ENCODE measurements at places on chromosomes 13 and 19.

GRCh38 chr19:33819506-33819879 lies 22.8 kb downstream of the KCTD15 start:
- peak; percentile 84 for DNase-seq

DNA sequence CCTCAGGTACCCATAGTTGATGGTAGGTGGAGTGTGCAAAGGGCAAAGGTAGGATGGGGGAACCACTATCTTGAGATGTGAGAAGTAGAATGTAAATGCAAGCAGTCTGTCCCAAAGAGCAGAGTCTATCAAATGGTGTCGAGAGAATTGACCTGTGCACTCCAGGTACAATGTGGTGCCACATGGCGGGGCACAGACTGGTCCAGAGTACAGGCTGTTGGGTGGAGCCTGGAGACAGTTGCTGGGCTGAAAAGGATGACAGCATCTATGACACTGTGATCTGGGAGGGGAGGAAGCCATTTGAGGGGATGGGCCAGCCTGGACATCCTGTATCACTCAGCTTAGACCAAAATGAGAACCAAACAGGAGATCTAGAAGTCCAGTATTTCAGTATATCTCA lies 180.6 kb downstream of the ABCC4 start:
- no peak for DNase-seq

DNA sequence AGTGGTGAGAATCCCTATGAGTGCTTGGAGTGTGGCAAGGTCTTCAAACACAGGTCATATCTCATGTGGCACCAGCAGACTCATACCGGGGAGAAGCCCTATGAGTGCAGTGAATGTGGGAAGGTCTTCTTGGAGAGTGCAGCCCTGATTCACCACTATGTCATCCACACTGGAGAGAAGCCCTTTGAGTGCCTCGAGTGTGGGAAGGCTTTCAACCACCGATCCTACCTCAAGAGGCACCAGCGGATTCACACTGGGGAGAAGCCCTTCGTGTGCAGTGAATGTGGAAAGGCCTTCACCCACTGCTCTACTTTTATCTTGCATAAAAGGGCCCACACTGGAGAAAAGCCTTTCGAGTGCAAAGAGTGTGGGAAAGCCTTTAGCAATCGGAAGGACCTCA lies 18.7 kb upstream of the AURKC start:
- DNase-seq = no peak

GRCh38 chr13:113657851-113658741 lies at the start of gene ATP4B:
Gene ATP4B (minus strand): TSS chr13:113658198. CDS start chr13:113658144, 54 bp downstream.
- DNase-seq = no peak

- DNase-seq = no peak
Measured at GRCh38 chr13:52848455-52849195, at the start of gene PCDH8. Gene PCDH8 (minus strand): TSS chr13:52848640. CDS start chr13:52848436, 204 bp downstream.

GRCh38 chr13:80262051-80262695 lies 78.8 kb downstream of the SPRY2 start:
- DNase-seq = no peak

- no peak for DNase-seq
Measured at GRCh38 chr19:8396563-8397203, 6.5 kb downstream of the RAB11B start.

- DNase-seq = no peak
Measured at GRCh38 chr19:17797424-17798201, 2.7 kb downstream of the B3GNT3 start.

DNA sequence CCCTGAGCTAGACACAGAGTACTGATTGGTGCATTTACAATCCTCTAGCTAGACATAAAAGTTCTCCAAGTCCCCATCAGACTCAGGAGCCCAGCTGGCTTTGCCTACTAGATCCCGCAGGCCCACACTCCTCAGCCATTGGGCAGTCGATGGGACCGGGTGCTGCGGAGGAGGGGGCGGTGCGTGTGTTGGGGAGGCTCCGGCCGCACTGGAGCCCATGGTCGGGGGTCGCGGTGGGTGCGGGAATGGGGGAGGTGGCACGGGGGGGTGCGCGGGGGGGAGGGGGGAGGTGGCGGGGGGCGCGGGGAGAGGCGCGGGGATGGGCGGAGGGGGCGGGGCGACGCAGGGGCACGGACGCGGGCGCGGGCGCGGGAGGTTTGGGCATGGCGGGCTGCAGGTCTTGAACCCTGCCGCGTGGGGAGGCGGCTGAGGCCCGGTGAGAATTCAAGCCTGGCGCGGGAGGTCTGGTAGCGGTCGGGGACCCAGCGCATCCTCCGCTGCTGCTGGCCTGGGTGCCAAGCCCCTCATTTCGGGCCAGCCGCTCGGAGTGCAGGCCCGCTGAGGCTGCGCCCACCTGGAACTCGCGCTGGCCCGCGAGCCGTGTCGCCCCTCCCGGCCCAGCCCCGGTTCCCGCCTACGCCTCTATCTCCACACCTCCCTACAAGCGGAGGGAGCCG lies 674.1 kb downstream of the SLITRK5 start:
- DNase-seq = no peak

DNA sequence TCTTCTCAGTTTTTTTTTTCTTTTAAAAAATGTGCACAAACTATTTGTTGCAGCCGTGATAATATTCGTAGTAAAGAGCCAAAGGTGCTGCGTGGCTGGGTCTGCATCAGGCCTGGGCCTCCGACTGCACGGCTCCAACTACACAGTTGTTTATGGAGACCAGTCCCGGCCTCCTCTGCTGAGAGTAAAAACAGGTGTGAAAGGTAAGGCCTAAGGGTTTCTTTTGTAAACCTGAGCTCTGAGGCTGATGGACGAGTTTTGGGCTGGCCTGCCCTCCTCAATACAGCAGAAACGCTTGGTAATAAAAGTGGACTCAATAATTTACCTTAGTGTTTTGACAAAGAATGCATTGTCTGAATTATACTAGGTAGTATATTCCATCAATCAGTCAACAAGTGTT lies 3.9 kb downstream of the MBNL2 start:
- DNase-seq = no peak

- DNase-seq = no peak
Measured at GRCh38 chr19:18029617-18030338, 21.8 kb downstream of the ARRDC2 start.

DNA sequence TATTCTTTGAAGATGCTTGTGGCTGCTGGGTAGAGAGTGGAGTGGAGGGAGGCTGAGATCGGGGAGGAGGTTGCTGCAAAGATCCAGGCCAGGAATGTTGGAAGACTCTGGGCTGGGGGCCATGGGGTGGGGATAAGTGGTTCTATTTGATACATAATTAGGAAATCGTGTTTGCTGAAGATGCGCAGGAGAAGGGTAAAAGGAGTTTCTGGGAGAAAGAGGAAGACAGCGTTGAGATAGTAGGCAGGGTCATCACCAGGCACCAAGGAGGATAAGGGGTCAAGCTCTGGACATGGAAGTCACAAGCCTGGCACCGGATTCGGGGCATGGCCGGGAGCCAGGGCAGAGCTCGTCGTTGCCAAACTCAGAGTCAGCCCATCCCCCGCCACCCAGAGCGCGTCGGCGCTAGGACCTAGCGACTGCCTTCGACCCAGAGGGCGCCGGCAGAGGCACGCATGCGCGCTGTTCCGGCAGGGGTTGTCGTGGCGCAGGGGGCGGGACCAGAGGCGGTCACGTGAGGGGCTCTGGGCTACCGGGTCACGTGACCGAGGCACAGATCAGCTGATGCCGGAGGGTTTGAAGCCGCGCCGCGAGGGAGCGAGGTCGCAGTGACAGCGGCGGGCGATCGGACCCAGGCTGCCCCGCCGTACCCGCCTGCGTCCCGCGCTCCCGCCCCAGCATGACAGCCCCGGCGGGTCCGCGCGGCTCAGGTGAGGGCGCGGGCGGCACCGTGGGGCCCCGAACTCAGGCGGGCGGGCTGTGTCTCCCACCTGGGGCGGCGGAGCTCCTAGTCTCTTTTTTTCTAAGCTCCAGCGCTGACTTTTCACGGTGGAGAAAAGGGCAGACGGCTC lies at the start of gene MCOLN1:
TSS of gene MCOLN1 (plus strand) at position 553 of the 851 bp plus-strand sequence. CDS start at position 680, 127 bp downstream.
- DNase-seq = no peak

- no peak for DNase-seq
Measured at GRCh38 chr19:28118235-28118634, 1094.7 kb downstream of the UQCRFS1 start.

GRCh38 chr19:4108767-4109625 lies 14.9 kb downstream of the MAP2K2 start:
- no peak for DNase-seq

DNA sequence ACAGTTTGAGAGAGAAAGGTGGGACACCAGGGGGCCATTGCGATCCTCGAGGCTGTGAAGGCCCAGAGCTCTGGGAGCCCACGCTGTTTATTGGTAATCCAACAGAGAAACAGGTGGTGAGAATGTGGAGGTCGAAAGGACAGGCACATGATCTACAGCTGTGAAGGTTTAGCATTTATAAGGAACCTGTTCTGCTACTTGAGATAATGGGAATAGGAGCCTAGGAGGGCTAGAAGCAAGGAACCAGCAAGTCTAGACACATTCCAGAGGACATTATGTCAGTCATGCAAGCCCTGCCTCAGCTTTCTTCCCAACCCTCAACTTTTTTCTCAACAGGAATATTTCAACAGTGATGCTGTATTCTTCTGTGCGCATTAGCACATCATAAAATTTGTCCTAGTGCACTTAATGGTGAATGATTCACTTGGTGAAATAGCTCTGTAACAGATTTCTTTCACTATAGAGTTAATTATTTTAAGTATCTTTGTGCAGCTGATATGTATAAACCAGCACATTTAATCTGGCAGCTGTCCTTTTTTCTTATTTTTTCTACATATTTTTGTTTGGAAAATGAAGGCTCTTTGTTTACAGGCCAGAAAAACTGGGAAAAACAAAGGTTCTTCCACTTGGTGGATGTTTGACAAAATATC lies 25.4 kb downstream of the ZNF90 start:
- DNase-seq = no peak

- no peak for DNase-seq
Measured at GRCh38 chr19:29211562-29212355, 1.2 kb downstream of the UQCRFS1 start.

DNA sequence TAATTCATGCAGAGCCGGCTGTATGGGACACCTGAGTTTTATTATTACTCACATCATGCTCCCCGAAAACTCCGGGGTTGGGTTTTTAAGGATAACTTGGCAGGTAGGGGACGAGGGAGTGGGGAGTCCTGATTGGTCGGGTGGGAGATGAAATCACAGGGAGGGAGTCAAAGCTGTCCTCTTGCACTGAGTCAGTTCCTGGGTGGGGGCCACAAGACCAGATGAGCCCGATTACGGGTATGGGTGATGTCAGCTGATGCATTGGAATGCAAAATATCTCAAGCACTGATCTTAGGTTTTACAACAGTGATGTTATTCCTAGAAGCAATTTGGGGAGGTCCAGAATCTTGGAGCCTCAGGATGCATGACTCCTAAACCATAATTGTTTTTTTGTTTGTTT lies 18.6 kb upstream of the COG3 start:
- no peak for DNase-seq

All from vagina (tissue), 2 donors.